ENCODE measurements at places on chromosomes 16 and 17.

DNA sequence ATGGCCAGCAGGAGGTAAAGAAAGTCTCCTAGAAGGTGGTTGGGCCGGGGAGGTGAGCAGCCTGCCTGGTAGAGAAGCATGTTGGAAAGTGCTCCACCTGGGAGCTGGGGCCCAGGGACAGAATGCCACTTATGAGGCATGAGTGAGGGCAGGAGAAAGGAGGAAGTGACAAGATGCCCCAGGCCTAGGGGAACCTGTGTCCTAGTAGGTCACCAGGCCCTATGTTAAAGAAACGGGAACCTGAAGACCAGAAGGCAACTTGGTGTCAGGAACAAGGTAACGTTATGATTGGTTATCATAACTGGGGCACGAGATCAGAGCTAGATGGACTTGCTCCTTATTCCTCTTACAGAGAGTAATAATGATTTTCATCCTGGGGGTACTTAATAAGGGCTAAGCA, 34.3 kb downstream of the PITPNC1 start:
- peak; percentile 51 for DNase-seq

DNA sequence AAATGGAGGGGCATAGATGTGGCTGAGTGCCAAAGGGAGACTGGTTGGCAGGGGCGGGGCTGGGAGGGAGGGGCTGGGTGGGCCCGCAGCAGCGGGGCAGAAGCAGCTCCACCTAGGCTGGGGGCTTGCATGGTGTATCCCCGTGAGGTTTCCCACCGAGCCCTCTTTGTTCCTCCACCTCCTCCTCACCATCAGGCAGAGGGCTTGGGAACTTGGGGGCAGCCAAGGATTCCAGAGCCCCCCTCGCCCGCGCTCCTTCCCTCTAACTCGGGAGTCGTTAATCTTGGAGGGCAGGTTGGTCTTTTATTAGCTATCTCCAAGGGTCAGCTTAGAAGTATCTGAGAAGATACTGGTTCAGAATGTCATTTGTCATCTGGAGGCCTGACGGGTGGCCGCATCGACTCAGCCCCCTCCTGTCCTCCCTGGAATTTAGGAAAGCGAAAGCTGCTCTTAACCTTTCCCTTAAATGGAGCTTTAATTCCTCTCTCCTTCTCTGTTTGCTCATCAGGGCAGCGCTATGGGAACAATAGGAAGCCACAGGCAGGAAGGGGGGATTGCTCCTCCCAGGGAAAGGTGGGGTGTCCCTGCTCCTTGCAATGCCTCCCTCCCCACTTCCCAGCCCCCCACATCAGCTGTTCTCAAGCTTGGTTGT, 274.3 kb upstream of the XYLT1 start:
- DNase-seq, result no peak

DNA sequence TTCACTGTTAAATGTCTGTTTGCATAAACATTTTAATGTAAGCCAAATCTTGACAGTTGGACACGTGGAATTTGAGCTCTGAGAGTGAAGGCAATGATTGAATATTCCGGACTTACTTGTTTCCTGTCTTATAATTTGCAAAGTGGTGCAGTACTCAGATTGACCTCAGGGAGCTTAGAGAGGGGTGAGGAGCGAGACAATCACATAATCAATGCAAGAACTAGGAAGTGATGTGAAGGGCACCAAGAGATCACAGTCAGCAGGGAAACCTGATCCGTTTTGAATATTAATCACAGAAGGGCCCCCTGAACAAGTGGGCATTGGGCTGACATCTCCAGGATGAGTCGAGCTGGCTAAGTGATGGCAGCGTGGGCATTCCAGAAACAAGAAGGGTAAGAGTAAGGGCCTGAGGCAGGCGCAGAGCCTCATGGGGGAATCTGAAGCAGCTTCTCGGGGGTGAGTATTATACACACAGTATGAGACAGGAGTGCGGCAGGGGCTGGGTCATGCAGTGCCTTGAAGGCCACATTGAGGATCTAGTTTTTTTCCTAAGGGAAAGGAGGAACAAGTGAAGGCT, 26.1 kb downstream of the TEX2 start:
- peak; percentile 58 for DNase-seq

DNA sequence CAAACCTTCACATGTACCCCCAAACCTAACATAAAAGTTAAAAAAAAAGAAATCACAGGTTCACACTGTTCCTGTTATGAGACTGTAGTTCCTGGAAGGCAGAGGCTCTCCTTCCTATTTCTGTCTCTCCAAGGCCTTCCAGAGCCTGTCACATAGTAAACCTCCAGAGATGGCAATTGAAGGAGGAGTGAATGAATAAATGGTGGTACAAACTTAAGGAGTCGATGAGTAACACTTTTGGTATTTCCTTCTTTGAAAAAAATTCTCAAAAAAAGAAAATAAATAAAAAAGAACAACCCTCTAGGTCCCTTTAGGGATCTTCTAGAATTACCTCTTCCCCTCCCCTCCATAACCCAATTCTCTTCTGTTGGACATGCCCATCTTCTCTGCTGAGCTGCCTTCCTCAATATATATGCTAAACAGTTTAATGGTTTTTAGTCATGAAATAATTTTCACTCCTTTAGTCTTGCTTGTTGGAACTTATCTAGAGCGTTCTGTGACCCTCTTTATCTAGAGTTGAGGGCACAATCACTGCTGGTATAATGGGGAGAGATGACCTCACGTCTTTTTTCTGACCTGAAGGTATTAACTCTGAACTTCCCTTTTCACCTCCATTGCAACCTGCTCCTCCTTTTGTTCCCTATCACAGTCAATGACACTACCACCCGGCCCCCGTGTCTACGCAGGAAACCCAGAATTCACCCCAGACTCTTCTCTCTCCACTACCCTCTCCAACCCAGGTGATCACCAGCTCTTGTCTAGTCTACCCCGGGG, 1.7 kb upstream of the TAF15 start:
- DNase-seq, result no peak

GRCh38 chr17:30241051-30241450, 5.6 kb upstream of the SLC6A4 start:
- DNase-seq, result no peak

DNA sequence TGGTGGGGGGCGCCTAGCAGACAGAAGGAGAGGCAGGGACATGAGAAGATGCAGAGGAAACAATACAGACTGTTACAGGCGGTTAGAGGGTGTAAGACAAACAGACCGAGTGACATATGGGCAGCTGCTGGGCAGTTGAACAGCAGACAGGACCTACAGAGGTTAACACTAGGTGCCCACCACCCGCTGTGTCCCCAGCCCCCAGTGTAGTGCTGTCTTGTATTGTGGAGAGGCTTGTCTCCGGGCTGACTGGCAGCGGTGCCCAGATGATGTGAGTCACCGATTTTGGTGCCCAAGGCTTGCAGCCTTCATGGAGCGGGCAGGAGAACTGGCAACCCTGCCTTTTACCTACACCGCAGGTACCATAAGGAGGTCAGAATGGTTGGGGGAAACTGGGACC, 2.4 kb upstream of the CXCL16 start:
- DNase-seq, result no peak

DNA sequence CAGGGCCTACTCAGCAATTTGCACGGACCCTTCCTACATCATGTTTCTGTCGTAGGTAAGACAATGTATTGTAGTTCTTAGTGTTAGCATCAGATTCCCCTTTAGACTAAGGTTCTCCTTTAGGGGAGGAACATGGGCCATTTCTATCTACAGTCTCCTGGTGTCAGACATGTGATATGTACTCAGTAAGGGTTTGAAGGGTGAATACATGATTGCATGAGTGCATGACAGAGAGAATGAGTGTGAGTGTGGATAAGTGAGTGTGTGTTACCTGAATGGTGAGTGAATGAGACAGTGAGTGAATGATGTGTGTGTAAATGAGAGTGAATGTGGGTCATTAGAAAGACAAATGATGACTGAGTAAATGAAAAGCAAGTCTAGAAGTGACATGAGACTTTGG, 476.8 kb downstream of the HAPSTR1 start:
- no peak for DNase-seq

DNA sequence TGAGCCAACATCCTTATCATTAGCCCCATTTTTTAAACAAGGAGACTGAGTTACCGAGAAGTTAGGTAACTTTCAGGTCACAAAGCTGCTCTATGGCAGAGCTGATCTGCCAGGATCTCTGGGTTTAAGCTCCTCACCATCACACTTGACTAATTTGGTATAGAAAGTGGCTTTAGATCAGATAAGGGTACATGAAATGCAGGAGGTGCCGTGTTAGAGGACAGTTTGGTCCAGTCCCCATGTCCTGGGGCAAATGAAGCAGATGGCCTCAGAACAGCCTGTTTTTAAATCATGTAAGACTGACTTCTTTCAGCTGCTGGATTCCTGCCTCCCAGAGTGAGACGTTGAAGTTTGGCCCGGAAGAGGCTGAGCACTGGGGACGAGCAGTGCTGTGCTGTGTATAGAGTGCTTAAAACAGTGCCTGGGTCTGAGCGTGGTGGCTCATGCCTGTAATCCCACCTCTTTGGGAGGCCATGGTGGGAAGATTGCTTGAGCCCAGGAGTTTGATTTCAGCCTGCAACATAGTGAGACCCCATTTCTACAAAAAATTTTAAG, 187.0 kb upstream of the CACNG3 start:
- DNase-seq, result no peak

GRCh38 chr16:30092373-30093010, 768 bp upstream of the TBX6 start:
- peak; percentile 96 for DNase-seq
